CD4-positive, alpha-beta T cell treated with Interleukin-2 at 100 ng/mL for 4 hours (primary cell): ENCODE measurements at places on chromosomes 7 and 10.

DNA sequence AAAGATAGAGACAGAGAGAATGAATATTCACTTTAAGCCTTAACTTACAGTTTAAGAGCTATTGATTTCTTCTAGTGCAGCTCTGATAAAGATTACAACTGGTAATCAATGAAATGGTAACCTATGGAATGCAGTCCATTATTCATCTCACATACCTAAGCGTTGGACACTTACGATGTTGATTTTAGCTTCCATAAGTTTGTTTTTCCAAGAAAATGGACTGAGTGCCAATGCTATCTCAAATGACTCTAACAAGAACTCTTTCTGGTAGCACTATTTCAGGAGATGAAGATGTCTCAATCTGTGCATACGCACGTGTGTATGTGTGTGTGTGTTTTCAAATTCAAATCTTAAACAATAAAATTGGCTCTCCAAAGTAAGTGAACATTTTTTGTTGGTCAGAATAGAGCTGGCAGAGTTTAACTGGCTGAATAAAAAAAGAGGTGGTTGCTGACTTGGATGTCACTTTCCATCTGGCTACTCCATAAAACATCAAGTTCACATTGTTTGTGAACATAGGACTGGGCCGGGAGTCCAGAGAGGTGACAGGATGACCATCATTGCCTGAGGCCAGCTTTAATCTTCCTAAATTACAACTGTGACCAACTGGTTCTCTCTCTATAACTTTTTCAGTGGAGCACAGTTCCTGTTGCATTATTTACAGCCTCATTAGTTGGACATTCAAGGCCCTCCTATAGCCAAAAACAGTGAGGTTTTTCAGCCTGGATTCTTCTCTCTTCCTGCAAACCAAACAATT, 106.9 kb upstream of the CSTF2T start:
- DNase-seq = no peak

DNA sequence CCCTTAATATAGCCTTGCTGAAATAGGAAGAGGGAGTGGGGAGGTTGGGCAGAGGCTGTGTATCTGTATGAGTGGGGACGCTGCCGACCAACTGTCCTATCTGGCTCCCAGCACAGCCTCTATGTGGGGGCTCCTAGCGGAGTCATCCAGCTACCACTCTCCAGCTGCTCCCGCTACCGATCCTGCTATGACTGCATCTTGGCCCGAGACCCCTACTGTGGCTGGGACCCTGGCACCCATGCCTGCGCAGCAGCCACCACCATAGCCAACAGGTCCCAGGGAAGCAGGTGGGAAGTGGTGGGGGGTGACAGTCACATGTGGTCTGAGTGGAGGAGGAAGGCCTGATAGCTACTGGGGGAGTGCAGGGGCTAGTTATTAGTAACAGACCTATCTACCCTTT, 6.6 kb downstream of the MRPL43 start:
- DNase-seq = no peak

DNA sequence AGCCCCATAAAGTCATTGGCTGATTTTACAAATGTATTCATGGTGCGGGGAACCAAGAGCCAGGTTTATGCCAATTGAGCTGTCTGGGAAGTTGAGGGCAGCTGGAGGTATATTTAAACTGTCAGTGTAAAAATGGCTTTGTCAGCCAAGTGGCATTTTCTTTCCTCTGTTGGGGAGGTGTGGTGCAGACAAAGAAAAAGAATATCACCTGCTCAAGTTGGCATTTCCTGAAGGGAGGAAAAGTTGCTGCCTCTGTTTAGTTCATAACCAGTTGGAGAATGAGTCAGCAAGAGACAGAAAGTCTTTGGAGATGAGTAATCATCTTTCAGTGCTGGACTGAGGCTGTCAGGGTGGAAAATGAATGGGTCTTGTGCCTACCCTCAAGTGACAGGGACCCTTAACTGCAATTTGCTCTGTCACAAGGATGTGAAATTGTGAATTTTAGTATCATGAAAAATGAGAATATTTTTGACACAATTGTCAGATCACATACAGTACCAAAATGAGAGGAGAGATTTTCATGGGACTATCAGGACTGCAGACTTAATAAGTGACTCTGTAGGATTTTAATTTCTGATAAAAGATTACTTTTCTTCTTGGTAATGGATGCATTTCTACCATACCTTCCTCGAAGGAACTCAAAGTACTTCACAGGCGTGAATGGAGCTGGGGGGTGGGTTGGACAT, 137.3 kb downstream of the ANLN start:
- no peak for DNase-seq

DNA sequence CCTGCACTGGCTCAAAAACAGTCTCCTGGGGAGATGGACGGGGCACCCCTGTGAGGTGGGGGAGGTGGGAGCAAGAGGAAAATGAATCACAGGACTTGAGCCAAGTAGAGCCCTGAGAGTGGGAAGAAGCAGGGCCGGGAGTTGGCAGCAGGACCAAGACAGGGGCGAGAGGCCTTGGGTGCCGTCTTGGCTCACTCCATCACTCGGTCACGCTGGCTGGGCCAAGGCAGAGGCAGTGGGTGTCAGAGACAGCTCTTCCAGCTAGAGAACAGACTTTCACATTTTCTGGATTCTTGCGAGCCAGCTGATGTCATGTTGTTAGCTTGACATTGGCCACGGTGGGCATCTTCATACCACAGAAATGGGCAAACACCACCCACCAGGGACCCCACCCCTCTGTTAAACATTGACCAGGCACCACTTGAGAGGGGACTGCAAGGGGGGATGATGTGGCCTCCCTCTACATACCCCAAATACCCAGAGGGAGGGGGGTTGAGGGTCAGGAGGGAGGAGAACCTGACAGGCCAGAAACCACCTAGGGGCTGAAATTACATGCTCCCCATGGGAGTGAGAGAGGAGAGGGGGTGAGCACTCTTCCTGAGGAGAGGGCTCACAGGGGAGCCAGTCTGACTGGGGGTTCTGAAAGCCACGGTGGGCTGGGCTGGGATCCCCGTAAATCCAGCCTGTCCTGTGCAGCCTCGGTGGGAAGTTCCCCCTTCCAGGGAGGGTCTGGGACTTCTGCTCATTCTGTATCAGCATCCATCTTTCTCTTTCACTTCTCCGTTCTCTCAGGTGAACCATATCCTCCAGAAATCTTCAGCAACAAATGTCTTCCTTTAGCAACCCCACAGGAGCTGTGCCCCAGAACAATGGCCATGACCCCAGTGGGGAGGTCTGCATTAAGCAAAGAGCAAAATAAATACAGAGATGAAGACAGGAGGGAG, 19.6 kb downstream of the CAMK2B start:
- no peak for DNase-seq

DNA sequence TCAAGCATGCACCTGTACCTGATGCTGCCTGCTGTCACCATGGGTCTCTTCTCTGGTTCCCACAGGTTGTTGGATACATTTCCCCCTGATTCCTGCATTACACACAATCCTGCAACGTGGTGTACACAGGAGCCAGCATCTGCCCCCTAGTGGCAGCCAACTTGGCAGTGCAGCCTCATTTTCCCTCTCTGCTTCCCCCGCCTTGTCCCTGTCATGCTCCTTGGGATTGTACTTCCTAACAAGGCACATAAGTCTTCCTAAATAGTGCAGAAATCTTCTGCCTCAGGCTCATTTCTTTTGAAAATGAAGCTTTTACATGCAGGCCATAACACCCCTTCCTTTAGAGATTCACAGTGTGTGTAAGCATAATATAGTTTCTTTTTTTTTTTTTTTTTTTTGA, 387.5 kb downstream of the CCSER2 start:
- no peak for DNase-seq

DNA sequence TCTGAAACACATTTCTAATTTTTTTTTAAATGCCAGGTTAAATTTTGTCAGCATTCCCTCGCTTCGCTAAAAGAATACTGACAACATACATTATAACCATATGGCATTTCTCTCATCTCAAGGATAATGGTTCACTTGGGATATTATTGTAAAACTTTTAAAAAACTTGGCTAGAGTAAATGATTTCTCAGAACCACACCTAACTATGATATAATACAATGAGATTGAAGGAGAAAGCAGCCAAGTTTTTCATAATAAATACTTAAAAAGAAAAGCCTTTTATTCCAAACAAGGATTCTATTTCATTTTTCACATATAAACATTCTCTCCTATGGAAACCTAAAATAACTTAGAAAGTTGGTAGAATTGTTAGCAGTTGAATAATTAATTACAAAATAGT, 413.9 kb downstream of the HGF start:
- no peak for DNase-seq

GRCh38 chr7:17844514-17845196, 95.6 kb downstream of the SNX13 start:
- no peak for DNase-seq

GRCh38 chr10:126075009-126075408, 178.6 kb downstream of the FANK1 start:
- DNase-seq = no peak

DNA sequence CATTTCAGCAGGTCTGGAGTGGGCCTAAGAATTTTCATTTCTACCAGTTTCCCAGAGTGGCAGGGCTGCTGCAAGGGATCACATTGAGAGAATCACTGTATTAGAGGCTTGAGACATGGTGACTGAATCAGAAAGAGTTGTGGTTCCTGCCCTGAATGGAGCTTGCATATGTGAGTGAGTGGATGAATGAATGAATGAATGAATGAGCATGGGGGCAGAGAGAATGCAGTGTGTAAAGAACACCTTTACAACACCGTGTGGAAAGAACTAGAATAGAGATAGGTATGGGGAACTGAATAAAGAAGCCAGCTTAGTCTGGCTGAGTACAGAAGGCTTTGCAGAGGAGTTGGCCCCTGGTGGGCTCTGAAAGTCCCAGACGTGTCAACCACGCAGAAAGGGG, 142.8 kb upstream of the AGK start:
- no peak for DNase-seq

DNA sequence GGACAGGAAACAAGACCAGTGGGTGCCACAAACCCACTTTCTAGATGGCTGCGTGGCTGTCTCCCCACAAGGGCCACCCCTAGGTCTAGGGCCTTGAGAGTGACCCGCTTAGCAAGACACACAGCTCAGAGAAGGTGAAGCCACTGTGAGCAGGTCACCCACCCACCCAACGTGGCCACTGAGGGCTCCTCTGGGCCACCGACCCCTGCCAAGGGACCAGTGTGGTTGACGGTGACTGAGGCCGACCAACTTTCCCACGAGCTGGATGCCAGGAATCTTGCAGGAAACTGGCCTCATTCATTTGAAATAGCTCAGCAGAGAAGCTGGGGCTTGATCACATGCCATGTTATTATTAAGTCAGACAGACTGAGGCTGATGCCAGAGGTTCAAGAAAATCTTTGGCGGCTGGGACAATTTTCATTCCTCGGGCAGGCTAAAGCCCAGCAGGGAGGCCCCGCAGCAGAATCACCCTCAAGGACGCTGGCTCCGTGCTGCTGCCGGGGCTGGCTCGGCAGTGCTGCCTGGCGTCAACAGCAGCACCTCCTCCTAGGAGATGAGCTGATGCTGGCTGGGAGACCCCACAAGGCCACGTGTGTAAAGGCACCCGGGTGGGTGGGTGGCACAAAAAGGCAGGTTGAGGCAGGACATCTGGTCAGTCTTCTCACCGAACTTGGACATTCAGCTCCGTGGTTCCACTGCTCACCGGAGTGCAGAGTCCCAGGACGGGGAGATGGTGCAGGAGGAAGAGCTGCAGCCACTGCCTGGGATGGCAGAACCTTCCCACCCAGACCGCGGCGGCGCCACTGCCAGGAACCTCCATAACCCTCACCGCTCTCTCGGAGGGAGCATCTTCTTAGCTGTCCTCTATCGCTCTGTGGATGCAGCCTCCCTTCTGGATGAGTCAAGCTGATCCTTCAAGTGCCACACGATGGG, 57.8 kb downstream of the ZRANB1 start:
- DNase-seq = no peak

DNA sequence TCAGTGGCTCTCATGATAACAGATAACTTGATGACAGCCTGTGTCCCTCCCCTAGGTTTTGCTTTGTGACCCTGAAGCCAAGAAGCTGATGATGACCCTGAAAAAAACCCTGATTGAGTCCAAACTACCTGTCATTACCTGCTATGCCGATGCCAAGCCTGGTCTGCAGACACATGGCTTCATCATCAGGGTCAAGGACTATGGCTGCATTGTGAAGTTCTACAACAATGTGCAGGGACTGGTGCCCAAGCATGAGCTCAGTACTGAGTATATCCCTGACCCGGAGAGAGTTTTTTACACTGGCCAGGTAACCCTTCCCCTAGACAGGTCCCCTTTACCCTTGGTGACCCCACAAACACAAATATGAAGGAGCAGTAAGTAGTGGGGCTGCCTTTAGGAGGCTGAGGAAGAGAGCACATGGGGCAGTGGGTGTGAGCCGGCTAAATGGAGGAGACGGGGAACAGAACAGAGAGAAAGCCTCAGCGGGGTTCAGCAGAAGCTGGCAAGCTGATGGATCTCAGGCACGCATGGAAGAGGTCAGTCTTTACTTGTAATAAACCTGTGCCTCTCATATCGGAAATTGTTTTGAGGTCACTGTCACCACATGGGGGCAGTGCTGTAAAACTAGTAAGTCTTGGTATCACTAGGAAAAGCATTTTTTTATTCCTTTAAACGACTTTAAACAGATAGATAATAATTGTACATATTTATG, 20.2 kb downstream of the PDCD11 start:
- DNase-seq = peak; percentile 75

DNA sequence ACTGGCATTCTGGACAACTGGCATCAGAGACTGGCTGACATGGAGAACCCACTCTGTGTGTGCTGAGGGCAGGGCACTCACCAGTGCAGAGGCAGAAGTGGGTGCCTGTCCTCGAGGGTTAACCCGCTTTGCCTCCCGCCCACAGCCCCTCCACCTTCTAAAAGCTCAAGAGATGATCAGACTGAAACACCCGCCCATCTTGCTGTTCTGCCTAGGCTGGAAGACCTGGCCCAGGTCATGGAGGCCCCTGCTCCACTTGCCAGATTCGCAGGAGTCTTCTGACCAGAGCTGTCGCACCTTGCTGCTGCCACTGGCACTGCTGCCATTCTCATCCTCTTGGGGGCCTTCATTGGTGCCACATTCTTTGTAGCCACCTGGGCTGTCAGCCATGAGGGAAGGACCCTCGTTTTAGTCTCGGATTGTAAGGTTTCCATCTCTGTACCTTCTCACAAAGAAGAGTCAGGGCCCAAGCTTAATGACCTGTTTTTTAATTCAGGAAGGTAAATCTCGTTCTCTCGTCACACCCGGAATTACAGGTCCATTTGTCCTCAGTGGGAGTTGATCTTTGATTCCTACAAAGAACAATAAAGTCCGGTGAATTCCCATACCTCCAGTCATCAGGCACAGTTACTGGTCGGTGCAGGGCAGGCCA, 1.9 kb downstream of the CYREN start:
- no peak for DNase-seq

GRCh38 chr10:63197344-63198092, 64.4 kb downstream of the NRBF2 start:
- DNase-seq = no peak

DNA sequence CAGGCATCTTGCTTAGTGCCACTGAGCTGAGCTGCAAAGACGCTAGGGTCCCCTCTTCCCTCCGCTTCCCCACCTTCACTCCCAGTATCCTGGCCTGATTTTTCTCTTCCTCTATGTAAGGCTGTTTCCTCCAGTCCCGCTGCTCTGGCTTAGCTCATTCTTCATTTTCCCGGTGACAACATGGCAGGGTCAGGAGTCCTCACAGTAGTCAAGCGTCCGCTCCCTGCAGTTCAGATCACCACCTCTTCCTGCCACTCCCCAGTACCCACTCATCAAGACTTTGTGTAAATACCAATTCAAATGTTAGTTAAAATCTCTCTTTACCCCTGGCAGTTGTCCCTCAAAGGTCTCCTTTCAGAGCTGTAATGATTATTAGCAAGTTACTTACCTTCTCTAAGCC, 650.4 kb upstream of the CELF2 start:
- no peak for DNase-seq

- DNase-seq = no peak
These were observed 271.2 kb downstream of the MAGI2 start for GRCh38 chr7:79182283-79182682.
